NCI-H526 (cell line): ENCODE measurements at places on chromosomes 11 and 22.

DNA sequence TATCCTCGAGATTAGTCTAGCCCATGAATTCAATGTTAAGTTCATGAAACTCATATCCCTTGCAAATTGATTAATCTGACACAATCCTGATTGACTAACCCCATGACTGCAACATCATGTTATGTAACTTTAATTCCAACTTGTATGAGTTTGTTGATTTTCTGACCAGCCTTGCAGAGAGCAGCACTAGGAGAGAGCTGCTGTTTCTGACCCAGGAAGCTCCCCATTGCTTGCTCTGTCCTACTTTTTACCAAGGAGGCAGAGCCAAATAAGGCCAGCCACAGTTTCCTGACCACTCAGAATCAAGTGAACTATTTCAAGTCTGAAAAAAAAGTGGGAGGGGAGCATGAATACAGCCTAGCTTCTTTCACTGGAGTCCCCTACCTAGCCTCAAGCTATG is 13.2 kb downstream of the MPZL3 start:
- DNase-seq: no peak

DNA sequence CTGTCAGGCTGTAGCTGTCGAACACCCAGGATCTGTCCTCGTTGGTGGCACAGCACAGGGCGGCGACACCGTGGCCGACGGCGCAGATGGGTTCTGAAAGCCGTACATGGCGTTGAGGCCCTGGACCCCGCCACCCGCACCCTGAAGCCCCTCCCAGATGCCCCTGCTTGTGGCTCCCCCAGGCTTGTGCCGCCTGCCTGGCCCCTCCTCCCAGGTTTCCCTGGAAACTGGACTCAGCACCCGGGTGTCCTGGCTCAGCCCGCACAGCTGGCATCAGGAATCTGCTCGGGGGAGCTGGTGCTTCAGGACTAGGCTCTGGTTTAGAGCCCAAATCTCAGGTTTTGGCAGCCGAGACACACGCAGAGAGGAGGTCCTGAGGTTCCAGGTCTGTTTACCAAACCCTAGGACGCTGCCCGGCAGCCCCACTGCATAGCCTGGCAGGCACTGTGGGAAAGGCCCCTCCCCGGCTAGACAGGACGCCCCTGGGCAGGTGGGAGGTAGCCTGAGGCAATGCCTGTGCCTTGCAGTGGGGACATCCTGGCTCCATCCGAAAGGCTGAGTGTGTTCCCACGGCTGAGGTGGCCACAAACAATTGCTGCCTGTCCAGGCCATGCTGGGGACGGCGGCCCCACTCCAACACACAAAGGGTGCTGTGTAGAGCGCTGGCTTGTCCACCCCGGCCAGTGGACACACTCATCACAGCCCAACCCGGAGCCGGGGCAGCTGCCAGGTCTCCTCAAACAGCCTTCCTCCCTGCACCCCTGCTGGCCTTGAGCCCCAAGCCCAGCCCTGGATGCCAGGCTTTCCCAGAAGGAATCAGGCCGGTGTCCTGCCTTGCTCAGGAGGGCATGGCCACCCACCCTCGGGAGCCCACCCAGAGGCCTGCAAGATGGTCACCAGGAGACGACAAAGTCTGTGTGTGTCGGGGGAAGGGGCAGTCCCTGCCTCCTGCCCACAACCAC is 4.6 kb downstream of the GATD1 start:
- DNase-seq: no peak

GRCh38 chr11:75023446-75024067 is 34.8 kb downstream of the NEU3 start:
- no peak for DNase-seq

DNA sequence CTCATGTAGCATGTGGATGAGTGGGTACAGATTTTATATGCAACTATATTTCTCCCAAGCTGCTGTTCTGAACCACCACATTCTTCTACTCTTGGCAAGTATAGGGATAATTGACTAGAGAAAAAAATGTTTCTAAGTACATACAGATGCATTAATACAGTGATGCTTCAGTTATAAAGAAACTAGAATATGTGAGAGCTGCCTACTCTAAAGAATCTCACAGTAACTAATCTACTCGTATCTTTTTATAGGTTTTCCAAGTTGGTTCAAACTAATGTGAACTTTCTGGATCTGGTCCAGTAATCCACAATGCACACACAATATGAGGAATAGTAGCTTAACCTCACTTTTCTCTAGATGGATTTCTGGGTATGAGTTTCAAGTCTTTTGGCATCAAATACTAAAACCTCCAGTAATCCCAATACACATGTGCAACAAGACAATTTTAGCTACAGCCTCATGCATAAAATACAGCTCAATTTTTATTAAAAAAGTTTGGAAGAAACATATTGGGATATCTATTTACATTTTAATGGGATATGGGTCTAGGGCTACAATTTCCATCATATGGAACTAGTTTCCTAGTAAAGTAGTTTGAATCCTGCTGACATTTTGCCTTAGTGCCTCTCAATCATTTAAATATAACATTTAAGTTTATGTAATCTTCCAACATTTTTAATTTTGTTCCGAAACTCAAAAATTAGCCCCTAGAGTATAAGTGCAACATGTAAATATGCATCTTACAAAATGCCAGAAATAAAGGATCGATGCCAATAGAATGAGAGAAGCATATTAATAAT is 2209.7 kb downstream of the LRRC4C start:
- DNase-seq: no peak

DNA sequence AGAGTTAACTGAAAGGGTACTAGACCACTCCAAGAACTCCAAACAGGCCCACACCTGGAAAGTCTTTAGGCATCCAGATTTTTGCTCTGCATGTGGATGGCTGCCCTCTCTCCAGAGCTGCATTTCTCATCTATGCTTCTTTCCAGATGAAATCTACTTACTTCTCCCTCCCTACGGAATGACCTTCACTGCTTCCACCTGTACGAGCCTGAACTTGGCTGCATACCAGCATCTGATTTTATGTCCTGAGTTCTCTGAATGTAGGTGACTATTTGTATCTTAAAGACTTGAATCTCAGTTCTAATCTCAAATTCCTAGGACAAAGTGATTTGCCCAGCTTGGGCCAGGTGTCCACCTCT is 13.3 kb downstream of the CELF1 start:
- DNase-seq: no peak

GRCh38 chr11:113385749-113386148 is 1.8 kb upstream of the ANKK1 start:
- DNase-seq: no peak

- DNase-seq: no peak
Measured at GRCh38 chr11:63532799-63533475, 3.7 kb upstream of the PLAAT4 start.

DNA sequence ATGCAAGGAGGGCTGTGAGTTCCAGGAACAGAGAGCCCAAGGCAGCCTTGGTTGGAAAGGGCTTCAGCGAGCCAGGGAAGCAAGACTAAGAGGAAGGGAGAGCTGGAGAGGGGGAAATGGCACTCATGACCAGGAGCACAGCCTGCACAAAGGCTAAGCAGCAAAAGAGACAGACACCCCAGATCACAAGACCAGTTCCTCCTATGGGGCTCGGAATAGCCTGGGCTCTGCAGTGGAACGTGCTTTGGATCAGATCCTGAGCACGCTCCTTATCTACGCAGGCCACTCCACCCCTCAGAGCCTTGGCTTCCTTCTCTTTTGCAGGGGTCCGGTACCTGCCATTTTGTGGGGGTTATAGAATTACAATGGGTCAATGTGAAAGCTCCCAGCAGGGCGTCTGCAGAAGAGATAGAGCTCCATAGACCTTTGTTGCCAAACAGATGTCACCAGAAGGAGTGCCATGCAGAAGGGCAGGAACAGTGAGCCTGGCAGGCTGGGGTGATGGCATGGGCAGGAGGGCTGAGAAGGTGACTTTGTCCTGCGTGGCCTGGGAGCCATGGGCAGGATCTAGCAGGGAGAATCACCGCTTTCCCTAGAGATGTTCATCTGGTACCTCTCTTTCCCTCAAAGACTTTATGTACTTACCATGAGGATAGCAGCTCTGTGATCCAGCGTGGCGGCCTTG is 33.8 kb downstream of the ZC3H7B start:
- DNase-seq: no peak

GRCh38 chr11:84543367-84544159 is 1083.6 kb downstream of the DLG2 start:
- peak; percentile 38 for DNase-seq

- DNase-seq: no peak
Measured at GRCh38 chr11:45906965-45907611, at the start of gene FREY1. Gene FREY1, minus strand, starts transcription at chr11:45907271. Its CDS starts 26 bp downstream, at chr11:45907245.

DNA sequence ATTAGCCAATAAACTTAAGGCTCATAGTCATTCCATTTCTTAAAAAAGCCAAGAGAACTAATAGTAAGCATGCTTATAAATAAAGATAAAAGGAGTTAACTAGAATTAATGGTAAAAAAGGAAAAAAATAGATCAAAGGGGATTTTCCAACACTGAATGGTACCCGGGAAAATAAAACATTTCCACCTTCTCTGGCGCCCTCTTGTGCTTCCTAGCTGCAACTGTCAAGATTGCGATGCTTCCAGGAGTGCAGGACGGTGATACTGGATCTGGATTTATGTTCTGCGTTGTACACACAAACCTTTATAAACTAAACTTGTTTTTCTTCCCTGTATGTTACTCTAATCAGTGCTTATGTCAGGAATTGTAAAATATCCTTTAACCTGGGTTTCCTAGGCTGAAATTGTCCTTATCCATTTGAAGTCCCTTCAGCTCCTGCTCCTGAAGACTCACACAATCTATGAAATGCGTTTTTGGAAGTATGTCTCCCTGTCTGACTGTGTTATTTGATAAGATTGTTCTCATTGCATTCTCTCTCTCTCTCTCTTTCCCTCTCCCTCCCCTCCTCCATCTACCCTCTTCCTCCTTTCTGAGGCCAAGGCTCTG is 9.6 kb upstream of the HTATIP2 start:
- peak; percentile 71 for DNase-seq

DNA sequence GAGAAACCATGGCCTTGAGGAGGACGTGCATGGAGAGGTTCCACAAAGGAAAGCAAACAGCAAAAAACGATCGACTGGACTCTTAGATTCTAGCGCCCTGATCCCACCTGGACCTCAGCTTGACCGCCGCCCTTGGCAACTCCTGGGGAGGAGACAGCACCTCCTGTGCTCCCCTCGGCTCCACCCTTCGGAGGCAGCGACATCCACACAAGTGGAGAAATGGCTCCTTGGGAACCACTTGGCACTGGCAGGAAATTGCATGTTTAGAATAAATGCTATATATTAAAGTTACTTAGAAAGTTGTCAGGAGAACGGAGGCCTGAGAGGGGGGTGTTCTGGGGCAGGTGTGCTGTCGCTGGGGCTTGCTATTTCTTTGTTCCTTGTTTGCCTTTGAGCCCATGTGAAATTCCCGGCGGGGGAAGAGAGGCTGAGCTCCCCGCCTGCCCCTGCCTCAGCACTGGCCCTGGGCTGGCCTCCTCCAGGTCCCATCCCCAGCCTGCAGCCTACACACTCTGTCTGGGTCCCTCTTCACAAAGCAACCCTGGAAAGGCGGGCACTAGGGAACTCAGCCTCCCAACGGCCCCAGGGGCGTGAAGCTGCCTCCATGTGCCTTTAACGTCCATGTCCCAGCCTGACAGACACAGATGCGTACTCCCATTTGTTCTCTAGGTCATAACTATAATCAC is 395.3 kb downstream of the BRD1 start:
- no peak for DNase-seq

DNA sequence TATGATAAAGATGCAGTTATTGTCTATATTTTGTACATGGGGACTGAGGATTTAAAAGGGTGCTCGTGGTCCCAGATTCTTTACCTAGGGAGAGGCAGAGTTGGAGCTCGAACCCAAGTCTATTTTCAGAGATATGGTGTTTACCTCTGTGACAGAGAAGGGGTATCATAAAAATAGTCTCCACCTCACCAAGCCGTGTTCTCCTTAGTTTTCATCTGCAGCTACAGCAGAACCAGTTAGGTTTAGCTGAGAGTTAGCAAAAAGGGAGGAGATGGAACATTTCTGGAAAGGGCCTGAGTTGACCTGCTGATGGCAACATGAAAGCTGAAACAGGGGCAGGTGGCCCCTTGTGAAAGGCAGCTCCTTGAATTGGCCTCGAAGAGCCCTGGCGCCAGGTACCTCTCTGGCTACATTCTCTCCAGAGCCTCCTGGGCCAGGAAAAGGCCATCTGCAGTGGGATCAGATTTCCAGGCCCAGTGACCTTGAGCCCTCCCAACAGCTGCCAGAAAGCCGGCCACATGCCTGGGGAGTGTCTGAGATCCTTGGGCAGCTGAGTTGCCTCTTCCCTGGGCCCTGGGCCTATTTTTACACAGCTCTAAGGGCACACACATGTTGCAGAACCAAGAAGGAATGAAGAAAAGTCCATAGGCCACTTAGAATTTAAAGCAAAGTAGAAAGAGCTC is 136.6 kb downstream of the NAV2 start:
- DNase-seq: no peak

DNA sequence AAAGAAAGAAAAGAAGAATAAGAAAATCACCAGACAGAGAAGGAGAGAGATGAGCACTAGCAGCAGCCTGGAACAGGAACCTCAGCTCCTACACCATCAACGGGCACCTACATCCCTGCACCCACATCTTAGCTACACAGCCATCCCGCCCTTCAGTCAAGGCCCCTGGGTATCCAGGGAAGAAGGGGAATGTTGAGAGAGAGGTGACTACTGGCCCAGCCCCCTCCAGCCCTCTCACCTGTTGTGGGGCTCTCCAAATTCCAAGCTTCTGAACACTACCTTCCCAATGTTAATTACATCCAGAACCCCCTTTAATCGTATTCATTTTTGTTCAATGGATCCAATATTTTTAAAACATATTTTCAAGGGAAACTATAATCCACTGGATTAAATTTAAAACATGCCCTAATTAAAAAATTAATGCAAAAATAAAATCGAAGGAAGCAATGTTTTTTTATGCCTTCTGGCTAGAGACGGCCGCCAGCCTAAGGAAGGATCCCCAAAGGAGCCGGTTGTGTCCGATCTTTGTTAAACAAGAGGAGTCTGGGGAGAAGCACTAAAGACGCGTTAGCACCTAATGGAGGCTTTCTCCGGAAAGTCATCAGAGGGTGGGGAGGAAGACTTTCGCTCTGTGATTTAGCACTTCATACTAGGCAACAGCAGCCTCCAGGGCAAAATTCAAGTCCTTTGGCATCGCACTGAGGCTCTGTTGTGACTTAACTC is 9.5 kb downstream of the TPST2 start:
- no peak for DNase-seq

- no peak for DNase-seq
Measured at GRCh38 chr11:60389279-60389910, 6.9 kb upstream of the MS4A14 start.

GRCh38 chr11:75949023-75949672 is 134.1 kb downstream of the UVRAG start:
- DNase-seq: peak; percentile 18
